Caki2 (cell line): ENCODE measurements at places on chromosomes 11 and 22. TPM values are rescaled to one million over a fixed set of nuclear protein-coding genes. Genes with fewer than 3 reads are reported as not detected.

DNA sequence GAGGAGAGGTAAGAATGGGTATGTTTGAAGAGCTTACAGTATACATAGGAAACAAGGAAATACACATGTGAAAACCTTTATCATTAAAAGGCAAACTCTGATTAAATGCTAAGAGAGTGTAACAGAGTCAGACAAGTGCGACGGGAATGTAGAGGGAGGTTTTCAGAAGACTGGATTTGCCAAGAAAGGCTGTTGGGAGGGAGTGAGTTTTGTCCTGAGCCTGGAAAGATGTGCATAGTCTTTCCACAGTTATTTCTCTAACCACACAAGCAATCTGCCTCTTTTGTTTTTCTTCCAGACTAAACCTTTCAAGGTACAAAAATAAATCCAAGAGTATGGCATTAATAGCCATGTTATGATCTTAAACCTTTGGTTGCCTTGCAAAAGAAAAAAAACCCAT is 170.9 kb downstream of the KIRREL3 start:
- no peak for DNase-seq

The RIMBP3C gene
- 0.20 and 3.6 TPM in 2 replicates for total RNA-seq

GRCh38 chr11:120335556-120335907 is 681 bp upstream of the ARHGEF12 start:
- no peak for DNase-seq

GRCh38 chr22:29400576-29400975 is 12.2 kb upstream of the AP1B1 start:
- DNase-seq = no peak

GRCh38 chr11:30328681-30329080 is 5.8 kb downstream of the ARL14EP start:
- no peak for DNase-seq

DNA sequence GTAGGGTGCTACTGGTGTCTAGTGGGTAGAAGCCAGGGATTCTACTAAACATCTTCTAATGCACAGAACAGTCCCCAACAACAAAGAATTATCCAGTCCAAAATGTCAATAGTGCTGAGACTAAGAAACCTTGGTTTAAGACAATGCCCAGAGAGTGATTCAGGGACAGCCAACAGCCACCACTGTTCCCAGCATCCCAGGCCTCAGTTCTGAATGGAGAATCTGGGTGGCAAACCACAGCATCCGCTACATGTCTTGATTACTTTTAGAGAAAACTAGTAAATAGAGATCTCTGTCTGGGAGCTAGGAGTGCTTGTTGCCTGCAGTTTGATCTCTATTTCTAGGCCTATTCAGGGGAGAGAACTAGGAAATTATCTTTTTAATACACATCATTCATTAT is 20.9 kb upstream of the SIK2 start:
- DNase-seq = no peak

DNA sequence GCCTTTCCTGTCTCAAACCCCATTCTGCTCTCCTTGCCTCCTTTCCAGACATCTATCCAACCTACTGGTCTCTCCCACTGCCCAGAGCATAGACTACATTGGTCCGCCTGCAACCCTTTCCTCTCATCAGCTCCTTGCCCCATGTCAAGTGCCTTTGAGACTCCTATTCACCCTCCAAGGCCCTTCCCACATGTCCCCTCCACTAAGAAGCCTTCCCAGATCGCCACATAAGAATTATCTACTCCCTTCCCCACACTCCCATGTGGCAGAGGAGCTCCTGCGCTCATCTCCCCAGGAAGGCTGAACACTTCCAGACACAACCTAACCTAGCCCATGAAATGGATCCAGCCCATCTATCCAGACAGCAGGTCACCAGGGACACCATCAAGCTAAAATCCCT is 10.3 kb downstream of the C1QTNF6 start:
- no peak for DNase-seq

- DNase-seq = no peak
These were observed 23.4 kb upstream of the CELSR1 start for GRCh38 chr22:46560696-46561295.

The BCO2 gene
- total RNA-seq = 8.1 and 8.9 TPM in 2 replicates

- DNase-seq = no peak
These were observed 274.6 kb downstream of the TBC1D22A start for GRCh38 chr22:47036936-47037485.

DNA sequence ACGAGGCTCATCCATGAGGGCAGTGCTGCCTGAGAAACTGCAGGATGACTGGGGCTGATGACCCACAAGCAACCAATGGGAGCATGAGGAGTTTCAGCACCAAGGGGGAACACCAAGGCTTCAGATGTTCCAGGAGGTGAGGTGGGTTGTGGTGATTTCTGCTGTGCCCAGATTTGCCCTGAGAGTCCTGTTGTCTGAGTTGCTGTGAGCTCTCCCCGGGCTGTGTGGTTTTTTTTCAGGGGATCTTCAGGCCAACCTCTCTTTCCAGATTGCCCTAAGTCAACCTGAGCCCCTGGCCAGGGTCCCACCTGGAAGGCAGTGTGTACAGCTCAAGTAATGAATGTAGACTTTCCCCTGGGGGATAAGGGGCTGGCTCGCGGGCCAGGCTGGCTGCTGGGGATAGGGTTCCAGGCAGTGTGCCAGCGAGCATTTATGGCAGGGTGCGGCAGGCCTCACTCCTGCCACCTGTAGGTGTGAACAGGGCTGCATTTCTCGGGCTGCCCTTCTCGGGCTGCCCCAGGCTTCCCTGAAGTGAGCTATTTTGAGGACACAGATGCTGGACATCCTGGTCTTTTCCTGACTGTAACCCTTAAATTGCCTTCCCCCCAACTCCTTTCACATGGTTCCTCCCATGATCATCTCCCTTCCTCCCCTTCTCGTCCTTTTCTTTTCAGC is 9.8 kb downstream of the SLC22A6 start:
- DNase-seq = no peak

The C11orf42 gene
- total RNA-seq = not detected in 2 replicates

The DCHS1 gene
- 0.03 TPM in 1 of 2 replicates, not detected in the other for total RNA-seq

DNA sequence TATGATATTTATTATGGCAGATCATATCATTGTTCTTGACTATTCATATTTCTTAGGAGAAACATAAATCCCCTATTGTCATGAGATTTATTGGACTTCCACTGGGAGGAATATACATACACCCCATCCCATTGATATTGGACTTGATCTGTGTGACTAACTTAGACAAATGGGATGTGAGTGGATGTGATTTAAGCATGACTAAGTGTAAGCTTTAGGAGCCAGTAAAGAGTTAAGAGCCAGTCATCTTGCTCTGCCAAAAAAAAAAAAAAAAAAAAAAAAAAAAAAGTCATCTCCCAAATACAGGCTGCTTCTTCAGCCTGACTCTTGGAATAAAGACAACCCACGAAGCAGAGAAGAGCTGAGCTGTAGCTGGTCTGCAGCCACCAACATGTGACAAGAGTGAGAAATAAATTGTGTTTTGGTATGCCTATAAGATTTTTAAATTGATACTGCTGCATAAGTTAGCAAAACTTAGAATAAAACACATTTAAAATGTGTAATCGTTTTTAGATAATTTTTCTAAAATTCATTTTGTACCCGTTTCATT is 595.0 kb upstream of the LRRC4C start:
- no peak for DNase-seq

DNA sequence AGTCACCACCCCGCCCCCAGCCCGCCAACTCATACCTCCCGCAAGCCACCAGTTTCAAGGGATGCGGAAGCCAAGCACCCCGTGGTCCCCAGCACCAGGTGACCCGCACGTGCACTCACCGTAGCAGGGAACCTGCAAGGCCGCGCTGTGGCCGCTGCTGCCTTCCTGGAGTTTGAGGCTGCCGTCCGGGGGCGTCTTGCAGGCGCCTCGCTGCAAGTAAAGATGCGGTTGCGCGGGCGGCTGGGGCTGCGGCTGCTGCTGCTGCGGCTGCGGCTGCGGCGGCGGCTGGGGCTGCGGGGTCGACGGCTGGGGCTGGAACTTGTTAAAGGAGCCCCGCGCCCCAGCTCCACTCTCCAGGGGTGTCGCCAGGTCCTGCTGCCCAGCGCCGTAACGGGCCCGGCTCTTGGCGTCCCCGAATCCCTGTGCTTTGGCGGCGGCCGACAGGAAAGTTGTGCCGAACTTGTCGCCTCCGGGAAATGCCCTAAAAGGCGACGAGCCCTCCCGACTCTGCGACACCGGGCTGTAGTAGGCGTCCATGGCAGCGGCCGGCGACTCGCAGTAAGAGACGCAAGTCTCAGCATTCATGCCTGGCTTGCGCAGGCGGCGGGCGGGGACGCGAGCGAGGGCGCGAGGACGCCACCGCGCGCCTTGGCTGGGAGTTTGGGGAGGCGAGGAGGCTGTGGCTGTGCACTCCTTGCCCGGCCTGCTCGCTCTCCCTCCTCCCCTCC is at the start of gene ALX4:
TSS of gene ALX4 (minus strand) at position 662 of the 728 bp plus-strand sequence. CDS start at position 585, 77 bp downstream.
- no peak for DNase-seq

DNA sequence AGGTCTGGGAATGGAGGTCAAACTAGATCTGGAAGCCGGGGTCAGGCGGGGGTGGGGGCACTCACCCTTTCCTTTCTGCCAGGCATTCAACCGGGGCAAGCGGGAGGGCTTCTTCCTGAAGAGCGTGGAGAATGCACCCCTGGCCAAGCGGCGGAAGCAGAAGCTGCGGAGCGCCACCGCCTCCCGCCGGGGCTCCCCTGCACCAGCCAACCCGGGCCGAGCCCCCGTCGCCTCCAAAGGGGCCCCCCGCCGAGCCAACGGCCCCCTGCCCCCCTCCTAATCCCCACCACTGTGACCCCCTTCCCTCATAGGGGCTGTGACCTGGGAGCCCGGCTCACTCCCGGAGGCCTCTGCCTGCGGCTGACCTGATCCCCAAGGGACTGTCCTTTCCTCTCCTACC is 12.2 kb downstream of the RPS6KA4 start:
- no peak for DNase-seq

The KCNJ4 gene
- total RNA-seq = 0.20 and 1.5 TPM in 2 replicates

DNA sequence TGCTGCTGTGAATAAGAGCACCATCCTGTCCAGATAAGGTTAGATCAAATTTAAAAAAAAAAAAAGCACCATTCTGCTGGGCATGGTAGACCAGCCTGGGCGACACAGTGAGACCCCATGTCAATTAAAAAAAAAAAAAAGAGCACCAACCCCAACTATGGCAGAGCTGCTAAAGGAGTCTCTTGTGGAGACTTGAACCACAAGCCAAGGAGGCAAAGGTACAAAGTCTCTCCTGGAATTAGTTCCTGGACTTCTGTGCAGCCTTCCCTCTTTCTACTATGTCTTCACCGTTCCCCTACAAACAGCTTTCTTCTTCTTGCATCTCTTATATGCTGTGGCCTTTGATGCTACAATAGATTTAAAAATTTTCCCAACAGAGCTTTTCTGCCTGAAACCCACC is 1.3 kb downstream of the PIK3C2A start:
- no peak for DNase-seq

The SMTNL1 gene
- total RNA-seq = not detected in 2 replicates

GRCh38 chr11:93295921-93296575 is 34.5 kb upstream of the DEUP1 start:
- no peak for DNase-seq

The EXPH5 gene
- 0.46 and 2.0 TPM in 2 replicates for total RNA-seq

GRCh38 chr11:108693852-108694251 is 29.0 kb downstream of the DDX10 start:
- no peak for DNase-seq

DNA sequence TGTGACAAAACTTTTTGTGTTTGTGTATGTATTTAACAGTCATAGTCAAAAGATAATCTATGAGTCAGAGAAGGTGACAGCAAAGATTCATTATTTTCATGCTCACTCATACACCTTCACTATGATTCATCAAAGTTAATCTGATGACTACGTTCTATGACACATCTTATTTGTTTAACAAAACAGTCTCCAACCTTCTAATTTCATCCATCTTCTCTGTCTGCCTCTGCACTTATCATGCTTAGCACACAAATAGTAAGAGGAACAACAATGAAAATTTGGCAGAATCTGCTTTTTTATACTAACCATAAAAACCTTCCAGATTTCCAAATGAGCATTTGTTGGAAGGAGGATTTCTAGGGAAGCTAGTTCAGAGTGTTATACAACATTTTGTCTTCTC is 568.9 kb downstream of the LUZP2 start:
- DNase-seq = peak; percentile 67

DNA sequence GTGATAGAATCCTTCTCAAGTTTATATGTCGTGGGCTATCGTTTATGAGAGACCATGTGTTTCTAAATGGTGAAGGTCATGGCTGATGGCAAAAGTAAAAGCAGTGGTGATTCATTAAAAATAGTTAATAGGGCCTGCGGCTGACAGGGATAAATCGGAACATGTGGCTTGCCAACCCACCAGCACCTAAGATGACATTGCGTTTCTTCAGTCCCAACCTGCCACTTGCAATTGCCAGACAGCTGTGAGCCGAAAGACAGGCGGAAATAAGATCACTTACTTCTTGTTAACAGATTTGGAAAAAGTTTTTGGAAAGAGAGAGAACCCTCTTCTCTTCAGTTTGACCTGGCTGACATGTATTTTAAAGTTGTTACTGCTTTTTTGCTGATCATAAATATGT is 131.5 kb upstream of the MPPED2 start:
- DNase-seq = no peak

DNA sequence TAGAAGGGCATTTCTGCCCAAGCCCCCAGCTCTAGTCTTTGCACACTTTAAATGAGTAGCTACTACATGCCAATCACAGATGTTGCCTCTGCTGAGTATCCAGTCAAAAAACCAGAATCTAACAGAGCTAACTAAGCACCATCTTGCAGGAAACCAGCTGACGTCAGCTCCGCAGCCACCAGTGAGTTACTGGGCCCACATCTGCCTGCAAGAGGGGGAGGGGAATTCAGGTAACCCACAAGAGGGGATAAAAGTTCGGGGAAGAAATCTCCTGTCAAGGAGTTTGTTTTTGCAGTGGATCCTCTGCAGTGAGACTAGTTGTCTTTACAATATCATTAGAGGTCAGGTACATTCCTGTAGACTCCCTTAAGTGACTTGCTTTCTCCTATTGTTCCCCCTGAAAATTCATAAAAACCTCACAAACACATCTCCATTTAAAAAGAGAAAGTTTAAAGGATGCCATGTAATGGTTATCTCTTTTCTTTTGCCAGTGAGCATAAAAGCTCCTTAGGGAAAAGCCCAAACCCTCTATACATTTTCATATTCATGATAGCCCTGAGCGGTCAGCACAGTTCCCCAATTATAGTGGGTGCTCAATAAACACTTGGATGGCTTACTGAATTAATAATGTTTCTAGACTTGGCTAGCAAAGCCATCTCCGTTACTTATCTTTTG is 9.3 kb downstream of the CD44 start:
- DNase-seq = no peak

The C11orf86 gene
- total RNA-seq = not detected in 2 replicates

GRCh38 chr11:10540546-10540914 is 457 bp downstream of the RNF141 start:
- DNase-seq = no peak

- DNase-seq = no peak
These were observed 64.7 kb downstream of the MTMR3 start for GRCh38 chr22:29947410-29948384.
